Stimulated activated CD4-positive, alpha-beta T cell treated with anti-CD3 and anti-CD28 coated beads, Interleukin-1b, Interleukin-23, amount 100 ng/mL, for 1 hour (primary cell): ENCODE measurements at places on chromosomes 2 and 18.

DNA sequence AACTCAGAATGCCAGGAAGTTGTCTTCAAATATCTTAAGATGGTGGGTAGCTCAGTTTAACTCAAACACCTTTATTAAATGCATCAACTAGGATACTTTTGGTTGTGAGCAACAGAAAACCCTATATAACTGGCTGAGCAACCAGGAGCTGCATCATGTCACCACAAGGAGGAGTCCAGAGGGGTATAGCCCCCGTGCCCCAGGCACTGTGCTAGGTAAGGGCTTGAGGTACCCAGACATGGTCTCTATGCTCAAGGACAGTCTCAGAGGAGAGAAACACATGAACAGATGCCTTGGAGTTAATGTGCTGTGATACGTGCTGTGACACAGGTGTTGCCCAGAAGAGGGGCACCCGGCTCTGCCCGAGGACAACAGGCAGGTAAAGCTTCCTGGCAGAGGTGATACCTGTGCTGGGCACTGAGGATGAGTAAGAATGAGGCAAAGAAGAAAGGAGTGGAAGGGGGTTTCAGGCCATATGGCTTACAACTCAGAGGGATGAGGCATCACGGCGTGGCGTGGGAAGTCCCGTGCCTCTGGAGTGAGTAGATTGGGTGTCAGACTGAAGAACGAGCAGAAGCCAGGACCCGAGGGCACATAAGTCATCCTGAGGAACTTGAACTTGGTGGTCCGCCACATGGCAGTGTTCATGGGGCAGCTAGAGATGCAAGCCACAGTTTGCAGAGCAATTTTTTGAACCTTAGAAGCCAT is 32.0 kb upstream of the CAB39 start:
- DNase-seq = no peak

DNA sequence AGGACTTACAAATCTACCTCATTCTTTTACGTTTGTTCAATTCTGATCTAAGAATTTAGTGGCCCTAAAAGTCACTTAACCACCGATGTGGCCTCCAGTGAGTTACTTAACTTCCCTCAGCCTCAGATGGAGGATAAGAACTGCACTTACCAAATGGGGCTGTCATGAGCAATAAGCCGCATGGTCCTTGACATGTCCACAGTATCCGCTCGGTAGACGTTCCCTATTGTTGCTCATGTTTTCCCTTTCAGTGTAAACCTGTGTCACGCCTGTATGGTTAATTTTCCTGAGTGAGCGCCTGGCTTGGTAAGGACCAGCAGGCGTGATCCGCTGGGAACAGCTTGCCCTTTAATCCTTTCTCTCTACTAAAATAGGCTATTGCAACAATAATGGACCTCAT is 20.3 kb downstream of the SEC11C start:
- DNase-seq = no peak

- no peak for DNase-seq
Observed at GRCh38 chr2:78677774-78678173, 347.7 kb upstream of the REG3G start.

DNA sequence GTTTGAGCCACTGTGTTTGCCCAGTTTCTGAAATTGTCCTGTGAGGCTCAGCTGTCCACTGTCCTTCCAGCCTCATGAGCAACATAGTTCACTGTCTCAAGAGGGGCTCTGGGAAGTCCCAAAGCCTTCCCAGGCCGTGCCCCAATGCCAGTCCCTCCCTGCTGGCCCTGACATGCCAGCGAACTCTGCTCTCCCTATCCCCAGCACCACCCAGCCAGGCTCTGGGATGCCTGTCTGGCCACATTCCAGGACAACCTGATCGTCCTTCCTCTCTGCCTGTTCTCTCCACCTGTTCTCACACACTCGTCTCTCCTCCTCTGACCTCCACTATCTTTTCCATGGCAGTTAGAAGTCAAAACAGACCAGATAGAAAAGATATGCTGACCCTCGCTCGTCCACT is 278.0 kb upstream of the ID2 start:
- no peak for DNase-seq

DNA sequence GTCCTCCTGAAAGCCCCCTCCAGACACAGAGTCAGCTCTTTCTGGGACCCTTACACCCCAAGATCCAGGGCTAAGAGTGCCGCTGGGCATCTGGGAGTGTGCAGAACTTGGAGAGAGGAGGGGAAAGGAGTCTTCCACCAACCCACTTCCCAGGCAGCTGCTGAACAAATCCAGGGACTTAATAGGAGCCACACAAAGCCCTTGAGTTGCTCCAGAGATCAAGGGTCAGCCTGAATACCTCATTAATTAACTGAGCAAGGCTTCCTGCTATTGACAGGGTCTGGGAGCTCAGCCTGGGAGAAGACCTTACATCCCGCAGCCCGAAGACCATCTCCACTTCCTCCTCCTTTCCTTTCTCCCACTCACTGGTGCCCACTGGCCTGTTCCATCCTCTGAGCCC is 108.3 kb downstream of the CELF4 start:
- DNase-seq = no peak

DNA sequence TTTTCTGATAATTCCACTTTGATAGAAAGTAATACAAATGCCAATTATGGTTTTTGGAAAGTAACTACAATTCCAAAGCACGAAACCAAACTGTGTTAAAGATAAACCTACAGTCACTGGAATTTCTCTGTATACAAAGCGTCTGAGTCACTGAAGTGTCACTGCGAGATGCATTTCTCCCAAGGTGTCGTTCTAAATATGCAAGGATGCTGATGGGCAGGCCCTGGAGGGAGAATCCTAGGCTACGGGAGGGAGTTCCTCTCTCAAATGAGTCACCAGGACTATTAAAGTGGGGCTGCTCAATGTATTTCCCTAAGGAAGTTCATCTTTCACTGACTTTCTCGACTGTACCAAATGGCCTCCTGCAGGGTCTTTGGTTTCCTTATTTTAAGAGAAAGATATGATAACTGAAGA is 163.8 kb upstream of the STK17B start:
- no peak for DNase-seq

DNA sequence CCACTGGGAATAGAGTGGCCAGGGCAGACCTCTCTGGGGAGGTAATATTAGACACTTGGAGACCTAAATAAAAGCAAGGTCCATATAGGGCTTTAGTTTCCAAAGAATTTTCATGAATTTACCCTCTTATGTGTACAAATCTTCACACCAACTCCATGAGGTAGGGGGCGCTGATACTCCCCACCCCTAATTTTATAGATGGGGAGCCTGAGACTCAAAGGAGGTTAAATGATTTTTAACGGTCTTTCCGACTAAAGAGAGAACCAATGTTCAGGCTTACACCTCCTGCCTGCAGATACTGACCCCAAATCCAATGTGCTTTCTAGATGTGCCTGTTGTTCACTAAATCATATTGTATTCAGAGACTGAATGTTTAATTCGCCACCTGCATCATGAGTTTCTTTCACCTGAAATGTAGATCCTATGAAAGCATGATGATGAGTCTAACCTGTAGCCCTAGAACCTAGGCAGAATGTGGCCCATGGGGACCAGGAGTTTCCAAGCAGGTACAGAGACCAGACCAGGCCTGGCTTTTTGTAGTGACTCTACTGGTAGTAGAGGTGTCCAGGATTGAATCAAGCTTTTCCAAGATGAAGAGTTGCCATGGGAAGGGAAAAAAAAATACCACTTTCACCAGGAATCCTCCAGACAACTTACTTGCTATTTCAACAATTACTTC is 16.8 kb upstream of the PAX3 start:
- DNase-seq = no peak

DNA sequence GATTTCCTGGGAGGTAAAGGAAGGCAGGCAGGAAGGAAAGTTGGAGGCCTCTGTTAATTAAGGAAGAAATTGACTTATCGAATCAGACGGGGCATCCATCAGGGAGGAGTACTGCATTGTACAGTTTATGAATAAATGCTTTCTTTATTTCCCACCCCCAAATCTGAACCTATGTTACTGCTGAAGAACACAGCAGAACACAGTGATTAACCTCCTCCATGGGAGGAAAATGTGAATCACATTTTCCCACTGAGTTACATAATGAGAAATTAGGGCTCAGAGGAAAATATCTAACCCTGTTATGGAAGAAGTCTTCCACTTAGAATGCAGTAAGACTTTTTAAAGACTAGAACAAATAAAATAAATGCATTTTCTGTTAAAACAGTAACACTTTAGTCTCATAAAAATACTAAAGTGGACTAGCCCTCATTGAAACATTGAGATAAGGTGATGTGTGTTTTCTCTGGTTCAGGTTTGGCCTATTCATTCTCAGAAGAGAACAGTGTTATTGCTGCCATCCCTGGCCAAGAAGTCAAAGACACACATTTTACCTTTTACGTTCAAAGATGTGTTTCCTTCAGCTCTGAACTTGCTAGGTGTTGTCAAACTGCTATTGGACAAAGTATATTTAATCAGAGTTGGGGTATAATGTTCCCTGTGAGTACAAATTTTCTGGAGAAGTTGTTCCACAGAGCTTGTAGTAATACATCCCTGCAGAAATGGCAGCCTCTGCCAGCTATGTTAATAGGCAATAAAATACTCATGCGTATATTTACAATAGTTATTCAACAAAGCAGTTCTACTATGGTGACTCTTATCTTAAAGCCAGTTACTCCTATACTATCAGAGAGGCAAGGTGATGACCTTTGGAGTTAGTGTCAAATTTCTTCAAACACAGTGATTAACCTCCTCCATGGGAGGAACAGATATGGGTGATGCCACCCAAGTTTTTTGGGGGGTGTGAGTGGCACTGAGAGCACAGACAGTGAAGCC is 11.1 kb downstream of the DNAH6 start:
- DNase-seq = no peak

- DNase-seq = no peak
Observed at GRCh38 chr2:48515513-48515985, 14.4 kb upstream of the STON1 start.

GRCh38 chr2:23489471-23490322 is 104.7 kb downstream of the KLHL29 start:
- DNase-seq = no peak

DNA sequence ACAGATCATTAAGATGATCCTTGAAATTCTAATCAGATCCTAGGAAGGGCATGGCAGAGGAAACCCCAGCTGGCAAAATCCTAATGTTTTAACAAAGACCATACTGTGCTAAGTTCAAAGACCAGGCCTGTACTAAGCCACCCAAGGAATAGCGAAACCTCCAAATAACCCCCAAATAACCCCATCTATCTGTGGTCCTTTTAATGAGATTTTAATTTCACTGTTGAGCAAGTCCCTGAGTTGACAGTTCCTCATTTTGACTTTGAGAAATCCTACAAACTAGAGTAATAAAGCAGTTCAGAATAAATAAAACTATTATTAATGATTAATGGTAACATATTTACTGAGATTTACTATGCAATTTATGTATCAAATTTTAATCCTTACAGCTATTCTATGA is 259.8 kb downstream of the STK39 start:
- DNase-seq = no peak

- no peak for DNase-seq
Observed at GRCh38 chr2:46787364-46787763, 128.2 kb downstream of the MCFD2 start.

GRCh38 chr2:215750763-215751162 is 262.6 kb downstream of the MREG start:
- no peak for DNase-seq

GRCh38 chr2:57497489-57498096 is 549.0 kb upstream of the VRK2 start:
- DNase-seq = no peak

GRCh38 chr2:15763822-15764682 is 172.4 kb downstream of the DDX1 start:
- no peak for DNase-seq

DNA sequence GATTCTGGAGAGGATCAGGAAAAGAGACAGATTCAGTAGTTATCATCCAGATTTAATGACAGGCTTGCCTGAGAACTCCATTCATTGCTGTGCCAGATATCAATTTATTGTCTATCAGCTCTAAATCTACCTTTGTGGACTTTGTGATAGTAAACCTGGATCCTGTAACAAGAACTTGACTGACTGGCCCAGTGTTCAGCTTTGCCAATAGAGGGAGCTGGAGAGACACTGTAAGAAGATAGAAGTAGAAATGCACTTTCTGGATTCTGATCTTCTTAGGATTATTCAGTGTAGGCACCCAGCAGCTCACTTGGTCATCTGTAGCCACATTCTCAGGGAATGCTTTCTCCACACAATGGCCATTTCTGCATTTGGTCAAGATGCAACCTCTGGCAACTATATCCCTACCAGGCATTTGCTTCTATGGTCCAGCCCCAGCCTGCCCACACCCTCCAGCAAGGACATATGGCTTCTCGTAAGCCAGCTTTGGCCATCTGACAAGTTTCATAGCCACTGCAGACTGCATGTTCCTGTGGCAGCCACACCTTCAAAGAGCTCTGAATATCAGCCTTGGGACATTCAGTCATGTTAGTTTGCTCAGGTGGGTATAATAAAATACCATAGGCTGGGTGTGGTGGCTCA is 6.1 kb upstream of the SERPINB8 start:
- no peak for DNase-seq

DNA sequence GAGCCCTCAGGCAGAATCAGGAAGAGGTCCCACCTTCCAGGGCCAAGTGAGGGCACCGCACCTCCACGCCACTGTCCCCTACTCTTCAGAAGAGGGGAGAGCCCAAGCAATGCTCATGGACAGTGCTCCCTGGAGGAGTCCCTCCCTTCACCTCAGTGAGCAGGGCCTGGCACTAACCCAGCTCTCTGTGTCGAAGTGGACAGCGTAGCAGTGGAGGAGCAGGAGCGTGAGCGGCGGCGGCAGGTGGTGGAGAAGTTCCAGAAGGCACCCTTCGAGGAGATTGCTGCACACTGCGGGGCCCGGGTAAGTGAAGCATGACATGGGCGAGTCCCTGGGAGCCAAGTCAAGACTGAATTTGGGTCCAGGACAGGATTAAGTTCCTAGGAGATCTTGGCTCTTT is 16.7 kb downstream of the POMC start:
- DNase-seq = no peak

GRCh38 chr2:203579730-203580129 is 44.6 kb upstream of the RAPH1 start:
- DNase-seq = no peak

DNA sequence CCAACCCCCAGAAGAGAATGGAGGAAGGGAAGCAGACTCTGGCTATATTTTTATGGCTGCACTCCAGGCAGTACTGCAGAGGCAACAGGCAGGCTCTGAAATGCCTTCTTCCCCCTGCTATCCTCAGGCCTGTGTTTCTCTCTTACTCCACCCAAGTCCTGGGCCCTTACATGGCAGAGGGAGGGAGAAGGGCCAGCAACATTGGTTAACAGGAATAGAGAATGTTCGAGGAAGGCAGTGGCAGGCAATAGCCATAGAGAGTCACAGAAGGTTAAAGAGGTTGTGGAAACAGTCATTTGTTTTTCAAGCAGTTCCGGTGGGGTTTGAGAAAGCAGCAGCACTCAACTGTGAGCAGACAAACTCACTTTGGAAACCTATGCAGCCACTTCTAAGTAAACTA is 15.1 kb upstream of the DARS1 start:
- no peak for DNase-seq

DNA sequence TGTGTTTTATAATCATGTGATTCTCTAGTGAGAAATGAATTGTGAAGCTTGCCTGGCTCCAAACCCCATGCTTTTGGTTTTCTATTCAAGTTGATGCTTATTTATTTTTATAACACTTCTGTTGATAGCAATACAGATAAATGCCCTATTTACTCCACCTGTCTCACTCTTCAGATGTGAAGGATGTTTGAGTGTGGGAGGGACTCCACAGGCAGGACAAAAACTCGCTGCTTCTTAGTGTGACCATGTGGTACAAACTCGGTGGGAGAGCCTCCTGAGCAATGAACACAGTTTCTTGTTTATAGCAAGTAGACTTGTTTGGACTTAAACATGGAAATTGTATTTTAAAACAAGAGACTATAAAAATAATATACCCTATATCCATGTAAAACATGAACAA is 219.7 kb downstream of the GULP1 start:
- no peak for DNase-seq
